ENCODE measurements at places on chromosomes 2 and 18. TPM values are rescaled to one million over a fixed set of nuclear protein-coding genes. Genes with fewer than 3 reads are reported as not detected.

XIRP2 gene
- not detected for total RNA-seq

CNPPD1 gene
- total RNA-seq: 32.6 TPM

APCDD1 gene
- 63.5 TPM for total RNA-seq

NTSR2 gene
- not detected for total RNA-seq

POLR1A gene
- 28.4 TPM for total RNA-seq

CNGA3 gene
- not detected for total RNA-seq

HOXD11 gene
- not detected for total RNA-seq

SKOR2 gene
- total RNA-seq: not detected

CMPK2 gene
- 3.2 TPM for total RNA-seq

FSHR gene
- total RNA-seq: not detected

ABCG5 gene
- total RNA-seq: not detected

IRS1 gene
- total RNA-seq: 15.6 TPM

MEP1B gene
- total RNA-seq: not detected

SLC9A4 gene
- total RNA-seq: not detected

CYTIP gene
- not detected for total RNA-seq

REEP1 gene
- total RNA-seq: not detected

QPCT gene
- total RNA-seq: 1.9 TPM

VSNL1 gene
- not detected for total RNA-seq

All from cardiac ventricle fibroblast (primary cell).